Left colon (tissue), 2 donors: ENCODE measurements at places on chromosomes 6 and 20.
A peak's percentile ranks its signal among the peaks of the same experiment; 100 is the strongest.

- DNase-seq: no peak
Observed at GRCh38 chr6:35811699-35811995, 6.5 kb downstream of the LHFPL5 start.

- DNase-seq: no peak
Observed at GRCh38 chr20:8646716-8647115, 422.2 kb upstream of the PLCB4 start.

DNA sequence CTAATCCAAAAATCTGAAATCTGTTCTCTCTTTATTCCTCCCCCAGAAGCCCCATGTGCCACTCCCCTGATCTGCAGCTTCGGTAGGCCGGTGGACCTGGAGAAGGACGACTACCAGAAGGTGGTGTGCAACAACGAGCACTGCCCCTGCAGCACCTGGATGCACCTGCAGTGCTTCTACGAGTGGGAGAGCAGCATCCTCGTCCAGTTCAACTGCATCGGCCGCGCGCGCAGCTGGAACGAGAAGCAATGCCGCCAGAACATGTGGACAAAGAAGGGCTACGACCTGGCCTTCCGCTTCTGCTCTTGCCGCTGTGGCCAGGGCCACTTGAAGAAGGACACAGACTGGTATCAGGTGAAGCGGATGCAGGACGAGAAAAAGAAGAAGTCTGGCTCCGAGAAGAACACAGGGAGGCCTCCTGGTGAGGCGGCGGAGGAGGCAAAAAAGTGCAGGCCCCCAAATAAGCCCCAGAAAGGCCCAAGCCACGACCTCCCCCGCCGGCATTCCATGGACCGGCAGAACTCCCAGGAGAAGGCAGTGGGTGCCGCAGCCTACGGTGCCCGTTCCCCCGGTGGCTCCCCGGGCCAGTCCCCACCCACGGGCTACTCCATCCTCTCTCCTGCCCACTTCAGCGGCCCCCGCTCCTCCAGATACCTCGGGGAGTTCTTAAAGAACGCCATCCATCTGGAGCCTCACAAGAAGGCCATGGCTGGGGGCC is 31.5 kb downstream of the HECA start:
- DNase-seq: no peak

DNA sequence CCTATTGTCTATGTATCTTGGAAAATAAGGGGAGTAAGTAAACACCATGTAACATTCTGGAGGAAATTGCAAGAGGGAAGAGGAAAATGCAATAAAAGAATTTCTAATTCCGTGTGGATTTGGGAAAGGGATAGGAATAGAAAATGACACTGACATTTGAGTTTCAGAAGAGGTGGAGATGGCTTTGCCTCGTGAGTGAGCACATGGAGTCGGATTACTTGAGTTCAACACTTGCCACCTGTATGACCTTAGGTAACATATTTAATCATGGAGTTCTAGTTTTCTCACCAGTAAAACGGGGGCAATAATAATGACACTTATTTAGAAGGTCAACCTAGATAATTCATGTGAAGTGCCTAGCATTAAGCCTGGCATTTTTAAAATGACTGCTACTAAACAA is 10.8 kb upstream of the PBOV1 start:
- no peak for DNase-seq

DNA sequence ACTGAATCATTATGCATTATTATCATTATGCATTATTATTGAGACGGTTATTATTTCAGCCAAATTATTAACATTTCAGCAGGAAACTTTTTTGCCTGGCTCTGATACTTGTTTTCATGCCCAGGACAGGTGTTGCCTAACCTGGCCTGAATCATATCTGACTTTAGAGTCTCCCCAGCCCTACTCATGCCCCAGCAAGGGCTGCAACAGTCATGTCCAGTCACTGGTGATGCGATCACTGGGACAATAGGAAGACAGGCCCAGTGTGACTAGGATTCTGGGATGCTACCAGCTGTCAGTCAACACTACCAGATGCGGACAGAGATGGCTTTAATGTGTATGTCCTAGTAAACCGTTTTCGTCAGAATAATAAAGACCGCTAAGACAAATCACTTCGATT is 285.0 kb downstream of the KHDC1L start:
- no peak for DNase-seq

DNA sequence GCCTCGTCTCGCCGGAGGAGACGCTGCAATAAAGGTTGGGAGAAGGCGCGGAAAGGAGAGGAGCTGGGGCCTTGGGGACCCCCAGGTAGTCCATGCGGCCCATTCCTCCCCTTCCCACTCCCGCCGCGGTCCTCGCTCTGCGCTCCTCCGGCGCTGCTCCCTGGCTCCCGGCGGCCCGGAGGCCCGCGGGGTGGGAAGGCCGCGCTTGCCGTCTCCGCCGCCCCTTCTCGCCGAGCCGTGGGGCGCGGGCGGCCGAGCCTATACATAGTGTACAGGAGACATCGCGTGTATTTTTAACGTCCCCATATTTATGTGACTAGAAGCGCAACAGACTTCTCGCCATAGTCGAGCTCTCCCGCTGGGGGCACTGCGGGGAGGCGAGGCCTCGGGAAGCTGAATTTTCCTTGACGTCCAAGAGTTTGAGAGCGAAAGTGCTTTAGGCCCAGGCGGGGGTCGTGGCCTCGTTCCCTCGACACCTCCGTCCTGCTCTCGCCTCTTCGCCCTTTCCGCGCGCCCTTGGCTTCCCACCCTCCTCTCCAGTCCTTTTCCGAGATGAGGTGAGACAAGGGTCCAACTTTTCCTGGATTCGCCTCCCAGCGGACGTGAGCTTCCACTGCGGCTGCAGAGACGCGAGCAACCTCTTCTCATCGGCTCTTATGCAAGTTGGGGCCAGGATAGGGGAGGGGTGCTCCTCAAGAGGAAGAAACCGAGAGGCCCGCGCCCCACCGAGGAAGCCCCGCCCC is 29.0 kb downstream of the SLC12A5 start:
- DNase-seq: peak; percentile 40
